ENCODE measurements at places on chromosomes 3 and 15. TPM values are rescaled to one million over a fixed set of nuclear protein-coding genes. Genes with fewer than 3 reads are reported as not detected.

OXTR gene
- total RNA-seq: 3.4 TPM

DNA sequence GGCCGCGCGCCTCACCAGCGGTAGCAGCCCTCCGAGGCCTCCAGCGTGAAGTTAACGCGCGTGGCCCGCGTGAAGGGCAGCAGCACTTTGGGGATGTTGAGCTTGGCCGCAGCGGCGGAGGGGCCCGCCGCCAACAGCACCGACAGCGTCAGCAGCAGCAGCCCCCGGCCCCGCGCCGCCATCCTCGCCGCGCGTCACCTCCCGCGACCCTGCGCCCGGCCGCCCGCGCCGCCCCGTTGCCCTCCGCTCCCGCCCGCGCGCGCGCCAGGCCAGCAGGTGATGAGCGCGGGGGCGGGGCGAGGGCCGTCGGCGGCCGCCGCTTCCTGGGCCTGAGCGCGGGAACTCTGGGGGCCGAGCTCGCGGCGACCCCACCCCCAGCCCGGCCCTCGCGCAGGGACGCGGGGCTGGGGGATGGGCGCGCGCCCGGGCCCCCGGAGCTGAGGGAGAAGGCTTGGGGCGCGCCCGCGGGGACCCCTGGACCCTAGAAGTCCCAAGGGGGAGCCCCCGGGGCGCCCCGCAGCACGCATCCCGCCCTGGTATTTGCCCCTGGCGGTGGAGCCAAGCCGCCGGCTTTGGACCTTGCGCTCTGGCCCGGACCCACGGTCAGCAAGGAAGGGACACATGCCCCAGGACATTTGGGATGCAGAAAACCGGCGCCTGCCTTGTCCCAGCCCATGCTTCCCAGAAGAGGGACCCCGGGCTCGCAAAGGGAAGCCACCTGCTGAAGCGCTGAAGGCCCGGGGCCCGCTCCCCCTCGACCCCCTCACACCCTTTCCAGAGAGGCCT, at the start of gene NUP210:
TSS of gene NUP210 (minus strand) at position 278 of the 786 bp plus-strand sequence. CDS start at position 182, 96 bp downstream.
- no peak for DNase-seq

DNA sequence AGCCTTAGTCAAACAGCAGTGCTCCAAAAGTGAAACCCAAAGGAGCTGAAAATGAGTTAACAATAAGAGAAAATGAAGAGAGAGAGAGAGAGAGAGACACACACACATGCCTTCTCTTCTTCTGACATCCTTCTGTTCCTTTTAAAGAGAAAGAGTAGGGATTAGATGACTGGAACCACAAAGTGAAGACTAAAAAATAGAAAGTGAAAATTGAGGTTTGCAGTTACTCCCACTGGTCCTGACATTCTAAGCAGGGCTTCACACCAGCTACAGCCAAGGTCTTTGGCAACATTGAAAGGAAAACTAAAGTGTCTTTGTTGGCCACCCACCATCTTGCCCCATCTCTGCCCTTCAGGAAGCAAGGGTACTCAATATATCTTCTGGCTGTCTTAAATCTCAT, 59.2 kb downstream of the USP50 start:
- DNase-seq: no peak

EDEM1 gene
- 25.0 TPM for total RNA-seq

DNA sequence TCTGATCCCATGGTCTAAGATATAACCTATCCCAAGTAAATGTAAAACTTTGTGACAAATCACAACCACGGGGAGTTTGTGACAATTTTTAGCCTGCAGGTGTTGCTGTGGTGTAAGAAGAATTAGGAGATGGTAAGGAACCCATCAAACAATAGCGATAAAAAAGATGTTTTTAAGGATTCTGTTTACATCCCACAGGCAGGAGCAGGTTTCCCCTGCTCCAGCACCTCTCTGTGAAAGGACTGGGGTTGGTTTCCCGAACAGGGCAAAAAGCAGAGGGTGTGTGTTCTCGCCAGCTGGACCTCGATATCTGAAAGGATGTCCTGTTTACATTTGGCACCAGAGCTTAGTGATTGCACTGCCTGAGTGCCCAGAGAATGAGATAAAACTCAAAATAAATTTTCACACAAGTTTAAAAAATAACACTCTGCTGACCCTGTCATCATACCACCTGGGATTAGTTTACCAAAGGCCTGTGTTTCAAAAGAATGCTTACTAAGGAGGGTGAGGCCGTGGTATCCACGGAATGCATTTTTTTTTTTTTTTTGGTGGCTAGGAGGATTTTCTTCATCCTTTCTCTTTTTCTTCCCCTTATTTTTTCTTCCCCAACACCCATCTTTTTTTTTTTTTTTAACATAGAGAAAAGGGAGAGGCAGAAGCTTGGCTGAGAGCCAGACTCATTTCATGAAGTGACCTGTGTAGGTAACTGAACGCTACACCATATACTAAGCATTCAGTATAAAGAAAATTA, 151.8 kb upstream of the DPH6 start:
- no peak for DNase-seq

PLA2G4F gene
- total RNA-seq: not detected

DNA sequence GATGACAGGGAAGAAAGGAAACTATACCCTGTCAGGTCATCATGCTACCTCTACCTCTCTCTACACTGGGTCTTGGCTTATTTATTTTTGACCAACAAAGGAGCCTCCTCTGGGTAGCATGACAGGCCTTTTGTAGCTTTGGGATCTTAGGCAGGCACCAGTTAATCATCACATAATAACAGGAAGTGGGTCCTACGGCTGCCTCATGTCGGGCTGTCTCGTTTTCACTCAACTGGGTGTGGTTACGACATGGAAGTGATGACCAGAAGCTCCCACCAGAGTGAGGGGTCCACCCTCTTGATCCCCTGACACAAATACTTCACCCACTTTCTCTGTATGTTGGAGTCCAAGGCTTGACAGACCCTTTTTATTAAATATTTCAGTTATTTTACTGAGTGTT, 105.3 kb downstream of the CD47 start:
- no peak for DNase-seq

Data from posterior vena cava (tissue), 2 donors.